Activated T-helper 17 cell treated with anti-CD3 and anti-CD28 coated beads, Interleukin-2, amount 50 U/mL, for 72 hours (primary cell): ENCODE measurements at places on chromosomes 4 and X.

GRCh38 chr4:40523581-40523980, 106.1 kb downstream of the RBM47 start:
- ATAC-seq: no peak

DNA sequence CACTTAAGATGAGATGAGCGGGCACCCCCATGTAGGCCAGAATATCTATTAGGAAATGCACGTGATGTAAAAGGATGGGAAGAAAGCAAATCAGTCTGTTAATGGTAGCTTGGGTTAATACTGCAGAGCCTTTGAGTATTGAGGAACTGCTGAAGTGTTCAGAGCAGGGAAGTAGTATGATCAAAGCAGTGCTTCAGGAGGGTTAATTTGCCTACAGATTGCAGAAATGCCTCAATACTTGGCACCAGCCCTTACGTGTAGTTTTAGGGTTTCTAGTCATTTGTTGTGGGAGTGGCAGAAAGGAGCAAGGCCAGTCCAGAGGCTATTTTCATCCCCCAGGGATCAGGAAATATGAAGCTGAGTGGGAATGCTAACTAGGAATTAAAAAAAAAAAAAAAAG, 19.7 kb downstream of the ZFX start:
- peak; percentile 51 for ATAC-seq

DNA sequence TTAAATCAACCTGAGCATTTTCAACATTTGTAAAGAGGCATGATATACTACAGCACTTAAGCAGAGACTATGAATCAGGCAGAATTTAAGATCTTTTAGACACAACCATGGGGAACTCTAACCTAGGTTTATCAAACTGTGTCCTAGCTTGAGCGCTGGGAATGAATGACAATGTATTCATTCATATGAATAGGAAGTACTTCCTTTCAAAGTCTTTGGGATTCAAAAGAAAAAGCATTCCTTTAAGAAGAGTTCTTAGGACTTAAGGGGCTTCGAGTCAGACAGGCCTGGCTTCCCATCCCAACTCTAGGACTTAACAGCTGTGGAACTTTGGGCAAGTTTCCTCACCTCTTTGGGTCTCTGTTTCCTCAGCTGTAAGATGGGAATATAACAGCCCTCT, 104.6 kb downstream of the ANAPC4 start:
- no peak for ATAC-seq

- no peak for ATAC-seq
These were observed 122.4 kb upstream of the HAND2 start for GRCh38 chr4:173652283-173652931.

DNA sequence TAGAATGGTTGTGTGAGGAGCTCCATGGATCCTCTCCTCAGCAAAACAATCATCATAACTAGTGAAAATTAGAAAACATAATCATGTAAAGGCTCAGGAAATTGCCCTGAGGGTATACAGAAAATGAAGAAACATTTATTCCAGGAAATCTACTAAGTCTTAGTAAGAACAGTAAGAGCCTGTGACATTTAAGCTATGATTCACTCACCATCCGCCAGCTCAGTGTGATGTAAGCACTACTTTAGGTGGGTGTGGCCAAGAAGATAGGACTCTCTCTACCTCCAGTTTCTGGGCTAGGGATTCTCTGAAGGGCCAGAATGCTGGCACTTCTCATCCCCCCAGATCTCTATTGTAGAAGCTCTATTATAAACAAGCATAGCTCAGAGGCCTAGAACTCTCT, 147.5 kb downstream of the DLG3 start:
- ATAC-seq: peak; percentile 99

GRCh38 chrX:117327373-117327772, 789.2 kb downstream of the KLHL13 start:
- no peak for ATAC-seq

DNA sequence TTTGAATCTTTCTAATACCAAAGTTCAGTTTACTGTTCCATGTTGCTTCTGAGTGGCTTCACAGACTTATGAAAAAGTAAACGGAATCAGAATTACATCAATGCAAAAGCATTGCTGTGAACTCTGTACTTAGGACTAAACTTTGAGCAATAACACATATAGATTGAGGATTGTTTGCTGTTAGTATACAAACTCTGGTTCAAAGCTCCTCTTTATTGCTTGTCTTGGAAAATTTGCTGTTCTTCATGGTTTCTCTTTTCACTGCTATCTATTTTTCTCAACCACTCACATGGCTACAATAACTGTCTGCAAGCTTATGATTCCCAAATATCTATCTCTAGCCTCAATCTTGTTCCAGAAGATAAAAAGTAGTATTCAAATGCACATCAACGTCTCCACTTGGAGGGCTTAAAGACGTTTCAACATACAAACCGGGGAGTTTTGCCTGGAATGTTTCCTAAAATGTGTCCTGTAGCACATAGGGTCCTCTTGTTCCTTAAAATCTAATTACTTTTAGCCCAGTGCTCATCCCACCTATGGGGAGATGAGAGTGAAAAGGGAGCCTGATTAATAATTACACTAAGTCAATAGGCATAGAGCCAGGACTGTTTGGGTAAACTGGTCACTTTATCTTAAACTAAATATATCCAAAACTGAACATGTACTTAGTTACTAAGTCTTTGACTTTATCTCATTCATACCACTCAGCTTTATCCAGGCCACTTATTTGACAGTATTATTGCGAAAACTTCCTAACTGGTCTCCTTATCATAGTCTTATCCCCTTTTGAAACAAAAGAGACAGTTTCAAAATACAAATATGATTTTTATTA, 3.6 kb upstream of the AFP start:
- ATAC-seq: no peak

DNA sequence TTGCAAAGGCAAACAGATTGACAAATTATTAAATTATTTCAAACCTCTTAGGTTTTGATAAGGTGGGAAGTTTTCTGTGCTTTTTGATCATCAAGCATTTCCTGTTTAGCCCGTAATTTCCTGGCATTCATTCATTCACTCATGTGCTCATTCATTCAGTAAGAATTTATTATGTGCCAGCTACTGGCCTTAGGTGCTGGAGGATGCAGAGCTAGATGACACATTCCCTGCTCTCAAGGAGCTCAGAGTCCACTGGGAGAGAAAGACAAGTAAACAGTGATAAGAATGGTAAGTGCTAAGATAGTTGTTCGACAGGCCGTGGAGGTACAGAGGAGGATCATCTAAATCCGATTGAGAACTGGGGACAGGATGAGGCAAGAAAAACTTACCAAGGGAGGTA, 153.0 kb downstream of the DCTD start:
- ATAC-seq: no peak

DNA sequence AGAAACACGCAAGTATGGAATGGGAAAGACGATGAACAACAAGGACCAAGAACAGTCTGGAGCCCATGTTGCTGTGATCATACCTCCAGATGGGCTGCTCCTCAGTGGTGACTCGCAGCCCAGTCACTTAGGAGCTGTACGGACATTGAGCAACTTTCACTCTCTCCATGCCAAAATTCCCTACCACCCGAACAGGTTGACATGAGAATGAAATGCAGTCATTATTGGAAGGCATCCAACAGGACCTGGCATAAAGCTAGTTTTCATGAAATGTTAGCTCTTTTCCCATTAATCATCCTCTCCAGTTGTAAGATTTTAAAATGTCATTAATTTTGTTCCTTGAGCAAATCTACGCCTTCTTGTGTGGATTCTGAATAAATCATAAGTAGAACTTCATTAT, 82.7 kb upstream of the GPM6B start:
- no peak for ATAC-seq

DNA sequence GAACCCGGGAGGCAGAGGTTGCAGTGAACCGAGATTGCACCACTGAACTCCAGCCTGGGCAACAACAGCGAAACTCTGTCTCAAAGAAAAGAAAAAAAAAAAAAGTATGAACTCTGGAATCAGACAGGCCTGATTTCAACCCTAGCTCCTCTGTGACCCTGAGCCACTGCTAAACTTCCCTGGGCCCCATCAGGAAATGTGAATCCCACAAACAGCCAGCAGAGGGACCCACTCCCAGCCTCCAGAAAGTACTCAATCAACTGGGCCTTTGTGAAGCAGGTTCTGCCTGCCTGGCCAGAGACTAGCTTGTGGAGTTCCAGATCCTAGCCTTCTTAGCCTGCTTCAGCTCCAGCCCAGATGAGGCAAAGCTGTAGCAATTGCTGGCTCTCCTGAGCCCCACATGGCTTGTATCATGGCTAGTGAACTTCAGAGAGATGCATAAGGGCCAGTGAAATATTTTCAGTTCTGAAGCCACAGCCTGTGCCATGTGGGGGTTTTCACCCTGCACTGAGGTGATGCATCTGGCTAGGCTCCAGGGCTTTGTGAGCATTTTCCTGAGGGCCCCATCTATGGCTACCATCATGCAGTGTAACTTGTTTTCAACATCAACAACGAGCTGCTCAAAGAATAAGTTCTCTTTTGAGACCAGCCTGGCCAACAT, 7.2 kb upstream of the IDS start:
- peak; percentile 81 for ATAC-seq

- ATAC-seq: peak; percentile 46
These were observed 319 bp upstream of the MAGEH1 start for GRCh38 chrX:55451626-55451989.

DNA sequence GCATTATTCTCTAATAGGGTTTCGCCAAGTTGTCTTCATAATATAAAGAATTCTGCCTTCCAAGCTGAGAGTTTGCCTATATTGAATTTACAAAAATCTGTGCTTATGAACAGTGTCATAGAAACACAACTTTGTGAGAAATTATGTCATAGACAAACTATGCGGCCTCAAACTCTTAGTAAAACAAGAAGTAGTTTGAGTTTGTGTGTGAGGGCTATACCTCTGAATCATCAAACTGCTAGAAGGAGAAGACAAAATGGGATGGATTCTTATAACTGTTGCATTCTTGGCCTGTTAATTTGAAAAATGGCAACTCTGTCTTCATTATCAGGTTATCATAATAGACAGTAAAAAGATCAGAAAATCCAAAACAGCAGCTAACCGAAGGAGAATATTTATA, 46.1 kb upstream of the NAP1L5 start:
- ATAC-seq: no peak

GRCh38 chr4:157700898-157701694, 471.7 kb downstream of the GASK1B start:
- no peak for ATAC-seq

DNA sequence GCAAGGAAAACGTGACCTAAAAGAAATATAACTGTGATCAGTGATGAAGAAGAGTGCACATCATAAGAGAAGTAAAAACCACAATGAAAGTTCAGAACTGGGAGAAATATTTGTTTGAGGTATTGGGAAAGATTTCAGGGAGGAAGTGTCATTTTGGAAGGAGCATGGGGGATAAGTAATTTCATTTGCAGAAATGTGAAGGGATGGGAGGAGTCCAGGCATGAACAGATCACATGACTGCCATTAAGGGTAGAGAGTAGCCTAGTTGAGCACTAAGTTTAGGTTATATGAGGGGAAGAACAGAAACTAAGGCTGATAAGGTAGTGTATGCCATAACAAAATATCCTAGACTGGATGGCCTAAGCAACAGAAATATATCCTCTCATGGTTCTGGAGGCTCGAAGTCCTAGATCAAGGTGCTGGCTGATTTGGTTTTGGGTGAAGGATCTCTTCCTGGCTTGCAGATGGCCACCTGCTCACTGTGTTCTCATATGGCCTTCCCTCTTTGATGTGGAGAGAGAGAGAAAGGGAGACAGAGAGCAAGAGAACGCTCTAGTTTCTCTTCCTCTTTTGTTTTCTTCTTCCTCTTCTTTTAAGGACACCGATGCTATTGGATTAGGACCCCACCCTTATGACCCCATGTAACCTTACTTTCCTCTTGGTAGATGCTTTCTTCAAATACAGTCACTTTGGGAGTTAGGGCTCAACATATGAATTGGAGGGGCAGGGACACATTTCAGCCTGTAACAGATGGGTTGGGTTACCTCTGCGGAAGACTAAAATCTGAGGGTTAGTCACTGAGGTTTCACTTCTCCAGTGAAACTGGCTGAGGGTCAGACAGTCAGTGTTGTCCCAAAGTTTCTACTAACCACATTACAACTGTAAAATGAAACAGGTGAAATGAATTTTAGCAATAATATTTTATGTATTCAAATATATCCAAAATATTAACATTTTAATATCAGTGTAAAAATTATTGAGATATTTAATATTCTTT, 77.9 kb downstream of the EGF start:
- ATAC-seq: peak; percentile 30

GRCh38 chr4:145679991-145680455, at the start of gene C4orf51:
Gene C4orf51, plus strand, starts transcription at chr4:145680146. Its CDS starts 58 bp downstream, at chr4:145680204.
- no peak for ATAC-seq
